ENCODE measurements at places on chromosomes 5 and 9. TPM values are rescaled to one million over a fixed set of nuclear protein-coding genes. Genes with fewer than 3 reads are reported as not detected.

Gene FOXD4
- 0.31 TPM for total RNA-seq

Gene MRRF
- 22.2 TPM for total RNA-seq

Gene DROSHA
- total RNA-seq: 125 TPM

Gene SLC31A1
- total RNA-seq: 10.6 TPM

Gene DCP2
- total RNA-seq: 93.3 TPM

Gene UBAP1
- total RNA-seq: 21.0 TPM

Gene TSSK1B
- 0.31 TPM for total RNA-seq

Gene MYORG
- total RNA-seq: 6.6 TPM

Gene C7
- 0.94 TPM for total RNA-seq

Gene GPSM1
- 123 TPM for total RNA-seq

Gene TRIM36
- total RNA-seq: 120 TPM

Gene DIMT1
- 17.8 TPM for total RNA-seq

Gene EGFLAM
- total RNA-seq: 1.3 TPM

Gene NMRK1
- 5.3 TPM for total RNA-seq

Gene LRRC8A
- total RNA-seq: 25.7 TPM

Gene ZNF454
- 25.4 TPM for total RNA-seq

Gene CDKN2B
- total RNA-seq: 0.31 TPM

Data from parietal lobe (tissue), 2 donors.